Renal cortex interstitium (tissue), 15 donors: ENCODE measurements at places on chromosomes 12 and 14.

DNA sequence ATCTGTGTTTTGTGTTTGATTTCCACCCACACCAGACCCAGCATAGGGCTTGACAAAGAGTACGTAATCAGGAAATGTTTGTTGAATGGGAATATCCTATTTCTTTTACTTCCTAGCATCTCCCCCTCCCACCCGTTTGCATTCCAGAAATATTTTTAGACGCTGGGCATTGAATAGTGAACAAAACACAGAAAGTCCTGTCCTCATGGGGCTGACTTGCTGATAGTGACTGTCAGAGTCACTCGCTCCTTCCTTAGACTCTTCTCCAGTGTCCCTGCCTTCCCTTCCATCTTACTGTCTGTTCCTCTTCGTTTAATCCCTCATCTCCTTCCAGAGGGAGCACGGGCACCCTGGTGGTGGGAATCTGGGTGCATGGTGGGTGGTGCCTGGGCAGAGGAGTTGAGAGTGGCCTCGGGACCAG, 53.6 kb downstream of the SLC25A47 start:
- no peak for DNase-seq

DNA sequence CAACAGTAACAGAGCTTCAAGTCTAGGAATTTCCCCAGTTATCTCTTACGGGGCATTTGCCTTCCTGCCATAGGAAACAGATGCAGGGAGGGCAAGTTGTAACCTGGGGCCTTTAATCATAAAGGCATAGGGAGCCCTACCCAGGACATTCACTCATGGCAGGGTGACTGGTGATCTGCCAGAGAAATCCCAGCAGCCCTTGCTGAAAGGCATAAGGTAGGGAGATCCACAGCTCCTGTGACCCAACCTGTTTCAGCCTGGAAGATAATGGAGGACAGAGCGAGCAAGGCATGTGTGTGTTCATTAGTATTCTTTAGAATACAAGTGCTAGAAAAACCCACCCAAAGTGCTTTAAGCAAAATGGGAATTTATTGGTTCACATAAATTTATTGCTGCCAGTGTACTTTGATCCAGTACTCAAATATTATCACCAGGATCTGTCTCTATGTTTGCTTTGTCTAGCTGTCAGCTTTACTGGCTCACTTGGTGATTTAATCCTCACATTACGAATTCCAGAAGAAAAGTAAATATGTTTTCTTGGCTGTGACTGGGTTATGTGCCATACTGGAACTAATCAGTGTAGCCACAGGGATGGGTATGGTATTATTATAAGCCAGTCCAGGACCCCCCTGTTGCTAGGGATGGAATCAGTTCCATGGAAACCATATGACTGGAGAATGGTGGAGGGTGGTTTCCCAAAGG, 21.1 kb upstream of the AKAP6 start:
- DNase-seq: no peak

GRCh38 chr14:66815687-66816086, 307.7 kb downstream of the GPHN start:
- DNase-seq: no peak

- no peak for DNase-seq
Observed at GRCh38 chr12:107545737-107546353, 139.8 kb upstream of the PWP1 start.

DNA sequence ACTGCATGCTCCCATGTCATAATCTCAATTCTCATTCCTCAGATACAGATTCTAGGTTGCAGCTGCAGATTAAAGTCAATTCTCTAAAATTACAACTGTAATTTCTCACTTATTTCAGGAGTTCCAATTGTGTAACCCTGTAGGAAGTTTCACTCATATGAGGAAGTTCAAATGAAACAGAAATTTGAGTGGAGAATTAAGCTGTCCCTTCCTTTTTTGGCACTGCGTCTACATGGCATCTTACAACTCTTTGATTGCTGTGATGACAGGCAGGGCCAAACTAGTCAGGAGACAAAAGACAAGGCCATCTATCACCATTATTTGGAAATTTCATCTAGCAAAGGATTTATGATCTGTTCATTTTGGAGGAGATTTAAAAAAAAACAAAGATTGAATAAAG, 13.3 kb upstream of the GRIP1 start:
- DNase-seq: no peak

DNA sequence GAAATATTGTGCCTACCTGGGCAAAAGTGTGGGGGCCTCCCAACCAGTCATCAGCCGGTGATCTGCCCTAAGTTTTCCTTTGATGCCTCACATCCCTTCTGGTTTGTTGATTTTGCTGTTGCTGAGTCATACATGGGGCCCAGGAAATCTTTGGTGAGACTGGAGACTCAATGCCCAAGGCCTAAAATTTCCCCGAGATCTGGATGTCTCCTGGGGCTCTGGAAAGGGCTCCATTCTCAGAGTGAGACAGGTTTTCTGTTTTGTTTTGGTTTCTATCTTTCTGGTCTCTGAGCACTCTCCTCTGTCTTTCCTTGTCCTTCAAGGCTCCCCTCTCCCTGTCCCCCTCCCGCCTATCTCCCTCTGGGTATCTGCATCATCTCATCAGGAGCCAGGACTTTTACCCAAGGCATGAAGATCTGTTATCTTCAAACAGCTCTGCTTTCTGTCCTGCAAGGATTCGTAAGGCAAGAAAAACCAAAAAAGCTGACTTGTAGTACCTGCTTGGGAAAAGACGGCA, 152.8 kb upstream of the MAX start:
- DNase-seq: no peak

- no peak for DNase-seq
Observed at GRCh38 chr14:58078471-58078870, 73.5 kb downstream of the ARMH4 start.

GRCh38 chr12:53560351-53560750, 53.1 kb upstream of the NPFF start:
- peak; percentile 44 for DNase-seq

DNA sequence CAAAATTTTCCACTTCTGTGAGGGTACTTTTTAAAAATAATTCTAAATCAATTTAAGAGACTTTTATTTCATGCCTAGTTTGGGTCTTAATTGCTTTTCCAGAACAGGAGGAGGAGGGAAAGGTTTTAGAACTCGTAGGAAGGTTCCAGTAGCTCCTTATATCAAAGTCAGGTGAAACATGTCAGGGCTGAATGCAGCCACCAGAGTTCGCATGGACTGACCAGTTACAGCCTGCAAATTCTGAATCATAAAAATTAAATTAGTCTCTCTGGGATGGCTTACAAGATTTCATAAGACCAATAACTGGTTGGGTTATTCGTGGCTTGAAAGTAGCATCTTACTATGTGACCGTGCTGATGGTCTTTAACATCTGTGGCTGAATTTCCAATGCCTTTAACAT, 397 bp downstream of the BDKRB1 start:
- no peak for DNase-seq

- DNase-seq: no peak
Observed at GRCh38 chr12:6478416-6478815, 7.9 kb upstream of the VAMP1 start.

- peak; percentile 56 for DNase-seq
Observed at GRCh38 chr14:58239244-58240195, 5.1 kb upstream of the PSMA3 start.

- DNase-seq: no peak
Observed at GRCh38 chr14:104399432-104400155, 180.0 kb upstream of the C14orf180 start.

- no peak for DNase-seq
Observed at GRCh38 chr14:23750357-23750756, 114.2 kb downstream of the DHRS2 start.

DNA sequence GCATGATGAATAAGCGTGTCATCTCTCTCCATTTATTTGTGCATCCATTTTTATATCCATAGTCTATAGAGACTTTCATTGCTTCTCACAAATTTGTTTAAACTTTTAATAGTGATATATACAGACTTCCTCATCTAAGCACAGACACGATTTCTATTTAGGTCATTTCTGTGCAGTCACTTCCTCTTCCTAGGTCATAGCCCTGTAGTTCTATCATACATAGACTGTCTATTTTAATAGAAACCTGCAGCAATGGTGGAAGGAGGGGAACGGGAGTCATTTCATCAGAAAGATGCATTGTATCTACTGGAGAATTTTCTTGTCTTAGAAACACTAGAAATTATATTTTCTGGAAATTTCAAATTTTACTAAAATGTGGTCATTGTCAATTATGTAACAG, 133.4 kb upstream of the FGD4 start:
- no peak for DNase-seq

GRCh38 chr14:71117839-71118743, 210.8 kb downstream of the PCNX1 start:
- DNase-seq: no peak

DNA sequence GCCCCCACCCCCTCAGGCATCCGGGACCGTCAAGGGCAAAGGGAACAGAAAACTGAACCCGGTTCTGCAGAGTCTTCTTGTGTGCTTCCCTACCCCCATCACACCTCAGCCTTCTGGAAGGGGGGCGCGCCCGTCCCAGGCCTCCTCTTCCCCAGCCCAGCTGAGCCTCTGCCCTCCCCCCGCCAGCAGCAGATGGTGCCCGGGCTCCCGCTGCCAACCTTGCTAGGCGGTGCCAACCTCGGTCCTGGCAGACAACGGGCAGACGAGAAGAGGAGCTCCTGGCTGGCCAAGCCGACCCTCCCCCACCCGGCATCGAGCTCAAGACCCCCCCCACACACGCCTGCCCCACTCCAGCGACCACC, 8.7 kb downstream of the STAC3 start:
- DNase-seq: no peak

DNA sequence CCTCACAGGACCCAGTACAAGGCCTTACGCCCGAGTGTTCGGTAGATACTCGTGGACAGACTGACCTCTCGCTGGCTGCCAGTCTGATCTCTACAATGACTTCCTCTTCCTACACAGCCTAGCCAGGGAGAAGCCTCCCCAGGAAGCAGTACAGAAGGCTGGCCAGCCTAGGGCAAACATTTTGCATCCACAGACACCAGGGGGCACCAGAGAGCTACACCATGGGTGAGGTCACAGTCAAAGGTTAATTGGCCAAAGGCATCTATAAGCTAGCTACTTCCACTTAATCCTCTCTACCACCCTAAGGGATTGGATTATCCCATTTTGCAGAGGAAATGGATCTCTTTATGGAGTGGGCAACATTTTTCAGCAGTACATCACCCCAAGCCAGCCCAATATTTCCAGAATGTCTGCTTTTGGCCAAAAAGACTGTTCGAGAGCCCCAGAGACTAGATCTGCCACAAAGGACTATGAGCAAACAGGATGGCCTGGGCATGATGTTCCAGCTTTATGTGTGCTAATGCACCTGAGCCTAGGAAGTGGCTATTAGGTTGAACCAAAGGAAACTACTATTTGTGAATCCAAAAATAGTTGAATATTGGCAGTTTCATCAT, 14.6 kb upstream of the PNMA1 start:
- DNase-seq: no peak

GRCh38 chr14:52131640-52132320, 62.9 kb upstream of the NID2 start:
- DNase-seq: peak; percentile 86

GRCh38 chr14:104554088-104554607, 25.4 kb upstream of the C14orf180 start:
- no peak for DNase-seq

- no peak for DNase-seq
Observed at GRCh38 chr14:105476831-105477659, 2.4 kb downstream of the CRIP2 start.

- DNase-seq: no peak
Observed at GRCh38 chr12:2958432-2959191, 585 bp upstream of the TEAD4 start.

DNA sequence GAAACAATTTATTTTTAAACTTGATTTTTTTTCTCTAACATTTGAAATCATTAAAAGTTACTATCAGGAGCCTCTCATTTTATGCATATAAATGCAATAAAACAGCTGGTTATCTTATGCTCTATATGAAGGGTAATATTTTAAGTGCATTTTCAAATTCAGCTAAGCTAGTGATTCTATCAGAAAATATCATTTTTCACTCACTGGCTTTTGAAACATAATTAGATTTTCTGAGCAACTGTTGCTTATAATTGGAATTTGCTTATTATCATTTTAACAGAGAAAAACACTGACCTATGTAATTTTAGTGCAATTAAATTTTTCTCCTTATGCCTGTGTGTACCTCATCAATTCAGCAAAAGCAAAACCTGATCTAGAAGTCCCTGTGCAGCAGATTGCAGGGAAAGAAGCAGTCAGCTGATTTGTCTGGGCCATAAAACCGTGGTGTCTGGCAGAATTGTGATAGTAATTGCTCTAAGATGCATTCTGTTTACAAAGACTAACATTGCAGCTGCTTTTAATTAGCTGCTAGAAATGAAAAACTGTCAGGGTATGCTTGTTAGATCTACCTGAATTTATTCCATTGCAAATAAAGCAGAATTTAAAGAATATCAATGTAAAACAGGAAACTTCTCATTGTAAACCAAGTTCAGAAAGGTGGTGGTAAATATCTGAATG, 75.0 kb downstream of the BICD1 start:
- no peak for DNase-seq

- DNase-seq: no peak
Observed at GRCh38 chr12:50081096-50081808, 3.9 kb upstream of the SMARCD1 start.

DNA sequence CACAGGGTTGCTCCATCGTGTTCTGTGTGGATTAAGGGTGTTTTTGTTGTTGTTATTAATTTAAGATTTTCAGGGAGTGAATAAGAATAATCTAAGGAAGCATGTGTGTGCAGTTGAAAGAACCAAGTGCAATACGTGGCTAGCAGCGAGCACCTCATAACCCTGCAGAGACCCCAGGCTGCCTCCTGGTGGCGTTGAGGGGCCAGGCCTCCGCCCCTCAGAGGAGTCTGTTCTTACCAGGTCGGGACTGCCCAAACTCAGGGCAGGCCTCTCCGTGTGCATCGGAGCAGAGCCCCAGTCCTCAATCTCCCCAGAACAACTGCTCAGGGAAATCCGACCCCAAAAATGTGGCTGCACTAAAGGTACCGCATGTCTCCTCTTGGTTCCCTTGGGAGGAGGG, 36.8 kb downstream of the IL31 start:
- no peak for DNase-seq

GRCh38 chr12:68623984-68624383, 13.3 kb downstream of the RAP1B start:
- DNase-seq: no peak

DNA sequence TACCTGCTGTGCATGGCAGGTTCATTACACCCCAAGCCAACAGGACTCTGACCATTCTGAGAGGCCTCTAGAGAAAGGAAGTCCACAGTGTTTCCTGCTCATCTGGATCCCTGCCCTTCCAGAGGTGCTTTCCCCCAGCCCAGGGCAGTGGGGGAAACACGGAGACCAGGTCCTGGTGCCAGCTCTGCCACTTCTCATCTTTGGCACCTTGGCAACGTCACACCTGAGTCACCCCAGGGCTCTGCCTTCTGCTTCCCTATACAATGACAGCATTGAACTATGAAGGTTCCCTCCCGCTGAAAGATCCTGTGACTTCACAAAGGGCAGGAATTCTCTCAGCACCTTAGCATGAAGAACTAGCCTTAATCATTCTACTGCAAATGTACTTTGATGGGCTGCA, 74.9 kb downstream of the ANO2 start:
- no peak for DNase-seq
